Activated naive CD4-positive, alpha-beta T cell treated with anti-CD3 and anti-CD28 coated beads for 36 hours (primary cell): ENCODE measurements at places on chromosomes 7 and 10.
A peak's percentile ranks its signal among the peaks of the same experiment; 100 is the strongest.

DNA sequence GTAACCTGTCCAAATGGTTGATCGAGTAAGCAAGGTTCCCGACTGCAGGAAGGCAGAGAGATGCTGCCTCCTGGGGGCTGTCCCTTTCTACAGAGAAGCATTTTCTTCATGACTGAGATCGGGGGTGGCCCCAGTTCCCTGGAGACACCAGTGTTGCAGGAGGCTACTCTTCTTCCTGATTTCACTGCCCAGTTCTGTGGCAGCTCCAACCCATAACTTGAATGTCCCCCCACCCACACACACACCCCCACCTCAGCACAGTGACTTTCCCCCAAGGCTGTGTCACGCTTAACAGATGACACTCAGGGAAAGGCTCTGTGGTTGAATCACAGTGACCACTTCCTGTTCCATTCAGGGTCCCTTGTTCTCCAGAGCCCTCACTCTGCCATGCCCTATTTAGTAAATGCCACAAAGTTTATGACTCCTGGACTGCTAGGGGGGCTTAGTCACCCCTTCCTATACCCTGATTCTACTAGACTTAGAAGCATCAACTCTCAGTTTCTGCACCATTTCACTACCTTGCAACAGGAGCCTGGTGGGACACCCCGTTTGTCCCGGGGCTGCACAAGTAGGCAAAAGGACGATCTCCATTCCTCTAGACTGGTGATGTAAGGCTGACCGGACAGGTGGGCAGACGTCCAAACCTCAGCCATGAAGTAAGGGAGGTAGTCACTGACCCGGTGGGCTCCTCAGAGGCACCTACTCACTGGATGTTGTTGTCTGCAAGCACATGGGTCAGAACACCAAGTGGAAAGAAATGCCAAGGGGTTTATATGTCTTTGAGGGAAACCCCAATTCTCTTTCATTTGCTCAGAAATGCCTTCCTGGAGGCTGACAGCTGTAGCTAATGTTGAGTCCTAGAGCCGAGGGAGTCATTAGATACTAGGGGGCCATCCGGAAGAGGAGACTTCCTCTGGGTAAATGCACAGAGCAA lies 31.3 kb upstream of the SMC3 start:
- peak overlapping the region; percentile 54 for H3K27ac ChIP-seq
- H3K4me3 ChIP-seq = no peak overlapping the region
- H3K27me3 ChIP-seq = no peaks in the 10 kb centered on the region

DNA sequence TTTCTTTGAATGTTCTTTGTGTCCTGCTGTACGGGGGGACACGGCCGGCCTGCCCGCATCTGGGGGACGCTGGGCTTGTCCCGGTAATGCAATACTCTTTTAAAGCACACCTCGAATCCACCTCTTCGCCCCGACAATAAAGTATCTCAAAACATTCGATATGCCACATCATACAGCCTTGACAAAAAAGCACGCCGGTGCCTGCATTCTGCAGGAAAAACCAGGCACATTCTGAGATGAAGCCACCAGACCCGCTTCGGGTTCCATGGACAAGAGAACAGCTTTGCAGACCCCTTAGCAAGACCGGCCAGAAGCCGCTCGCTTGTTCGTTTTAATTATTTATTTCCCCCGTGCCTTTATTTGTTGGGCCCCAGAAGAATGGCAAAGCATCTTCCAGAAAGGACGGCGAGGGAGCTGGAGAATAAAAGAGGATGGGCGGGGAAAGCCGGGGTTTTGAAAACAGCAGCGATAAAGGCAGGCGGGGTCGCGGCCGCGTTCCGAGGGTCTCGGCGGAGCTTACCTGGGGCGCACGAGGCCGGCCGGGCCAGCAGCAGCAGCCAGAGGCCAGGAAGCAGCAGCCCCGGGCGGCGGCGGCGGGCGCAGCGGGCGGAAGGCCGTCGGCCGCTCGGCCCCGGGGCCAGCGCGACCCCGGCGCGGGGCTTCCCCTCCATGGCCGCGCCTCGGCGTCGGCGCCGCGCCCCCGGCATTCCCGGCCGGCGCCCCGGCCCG lies 462 bp downstream of the KIAA1549 start:
- peaks cover 36% of the 10 kb centered on the region for H3K27me3 ChIP-seq
- H3K27ac ChIP-seq = no peak overlapping the region
- H3K4me1 ChIP-seq = peaks cover 8% of the 10 kb centered on the region
- no peaks in the 10 kb centered on the region for H3K36me3 ChIP-seq
- H3K4me3 ChIP-seq = peak overlapping the region; percentile 80
- DNase-seq = peak; percentile 7

DNA sequence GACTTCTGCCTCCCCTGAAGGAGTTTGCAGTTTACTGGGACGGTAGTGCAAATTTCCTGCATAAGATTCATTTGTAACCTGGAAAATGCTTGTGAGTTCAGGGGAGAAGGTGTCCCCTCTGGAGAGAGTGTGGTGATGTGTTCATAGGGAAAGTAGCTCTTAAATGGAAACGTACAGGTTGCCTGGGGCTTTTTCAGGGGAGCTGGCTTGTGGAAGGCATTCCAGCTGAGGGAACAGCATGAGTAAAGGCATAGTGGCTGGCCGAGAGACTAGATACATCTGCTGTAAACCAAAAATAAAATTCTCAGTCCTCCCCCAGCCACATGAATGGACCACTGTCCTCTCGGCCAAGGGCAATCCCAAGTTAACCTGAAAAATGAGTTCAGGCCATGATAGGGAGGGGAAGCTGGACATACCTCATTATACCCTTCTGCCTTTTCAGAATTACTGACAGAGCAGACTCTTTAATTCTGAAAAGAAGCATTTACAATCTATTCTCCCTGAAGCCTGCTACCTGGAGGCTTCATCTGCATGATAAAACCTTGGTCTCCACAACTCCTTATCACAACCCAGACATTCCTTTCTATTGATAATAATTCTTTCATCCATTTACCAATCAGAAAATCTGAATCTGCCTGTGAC lies 123.7 kb downstream of the GALNT17 start:
- H3K4me1 ChIP-seq = no peaks in the 10 kb centered on the region
- no peaks in the 10 kb centered on the region for H3K27me3 ChIP-seq
- DNase-seq = no peak

GRCh38 chr7:20236790-20237189 lies 19.6 kb upstream of the MACC1 start:
- no peak overlapping the region for H3K27ac ChIP-seq
- DNase-seq = no peak
- H3K36me3 ChIP-seq = no peaks in the 10 kb centered on the region
- no peak overlapping the region for H3K4me3 ChIP-seq

DNA sequence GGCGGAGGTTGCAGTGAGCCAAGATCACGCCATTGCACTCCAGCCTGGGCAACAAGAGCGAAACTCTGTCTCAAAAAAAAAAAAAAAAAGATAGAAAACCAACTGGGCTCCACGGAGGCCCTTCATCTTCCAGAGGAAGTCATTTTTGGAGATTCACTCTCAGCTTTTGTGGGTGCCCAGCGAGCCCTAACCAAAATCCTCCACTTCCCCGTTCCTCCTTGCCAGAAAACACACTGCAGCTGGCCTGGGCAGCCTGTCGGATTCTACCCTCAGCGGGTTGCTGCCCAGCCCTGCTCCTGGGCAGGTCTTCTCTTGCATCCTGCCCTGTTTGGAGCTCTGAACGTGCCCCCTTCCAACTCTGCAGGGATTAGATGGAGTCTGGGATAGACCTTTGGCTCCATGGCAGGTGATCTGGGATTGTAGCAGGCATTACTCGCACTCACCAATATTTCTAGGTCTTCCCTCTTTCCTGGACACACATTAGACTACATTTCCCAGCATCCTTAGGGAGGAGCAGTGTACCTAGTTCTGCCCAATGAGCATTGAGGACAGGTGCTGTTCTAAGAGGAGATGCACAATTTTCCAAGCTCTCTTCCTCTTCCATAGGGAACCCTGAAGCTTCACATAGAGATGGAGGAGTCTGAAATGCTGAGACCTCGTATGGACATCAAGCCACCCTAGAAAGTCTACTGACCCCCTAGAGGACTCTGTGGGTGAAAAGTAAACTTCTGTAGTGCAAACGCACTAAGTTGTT lies 4.6 kb downstream of the GRID2IP start:
- H3K36me3 ChIP-seq = no peaks in the 10 kb centered on the region
- no peak for DNase-seq
- H3K4me1 ChIP-seq = peaks cover 12% of the 10 kb centered on the region
- H3K4me3 ChIP-seq = no peak overlapping the region
- H3K27ac ChIP-seq = no peak overlapping the region
- H3K27me3 ChIP-seq = no peaks in the 10 kb centered on the region

DNA sequence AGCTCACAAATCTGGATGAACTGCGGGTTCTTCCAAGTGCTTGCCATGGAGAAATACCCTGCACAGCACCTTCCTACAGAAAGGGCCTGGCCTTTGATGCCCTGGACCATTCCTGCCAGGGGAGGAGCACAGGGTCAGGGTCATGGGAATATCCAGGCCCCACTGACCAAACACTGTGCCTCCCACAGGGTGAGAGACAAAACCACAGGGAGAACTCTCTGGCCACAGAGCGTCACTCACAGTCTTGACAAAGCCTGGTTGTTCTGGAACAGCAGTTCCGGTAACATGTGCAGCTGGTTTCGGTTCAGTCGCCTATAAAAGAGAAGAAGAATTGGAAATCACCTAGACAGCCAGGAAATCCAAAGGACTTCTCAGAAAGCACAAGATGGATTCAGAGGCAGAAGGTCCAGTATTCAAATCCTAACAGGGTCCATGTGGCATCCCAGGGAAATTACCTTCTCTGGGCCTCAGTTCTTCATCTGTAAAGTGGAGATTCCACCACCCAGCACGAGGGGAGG lies 28.1 kb downstream of the SLIT1 start:
- no peak overlapping the region for H3K4me3 ChIP-seq
- H3K27ac ChIP-seq = no peak overlapping the region

- H3K27me3 ChIP-seq = no peaks in the 10 kb centered on the region
- DNase-seq = no peak
- no peak overlapping the region for H3K27ac ChIP-seq
- peaks cover 26% of the 10 kb centered on the region for H3K36me3 ChIP-seq
- no peak overlapping the region for H3K4me3 ChIP-seq
- H3K4me1 ChIP-seq = peaks cover 2% of the 10 kb centered on the region
Observed at GRCh38 chr7:56079450-56080185, 13.1 kb downstream of the PHKG1 start.

DNA sequence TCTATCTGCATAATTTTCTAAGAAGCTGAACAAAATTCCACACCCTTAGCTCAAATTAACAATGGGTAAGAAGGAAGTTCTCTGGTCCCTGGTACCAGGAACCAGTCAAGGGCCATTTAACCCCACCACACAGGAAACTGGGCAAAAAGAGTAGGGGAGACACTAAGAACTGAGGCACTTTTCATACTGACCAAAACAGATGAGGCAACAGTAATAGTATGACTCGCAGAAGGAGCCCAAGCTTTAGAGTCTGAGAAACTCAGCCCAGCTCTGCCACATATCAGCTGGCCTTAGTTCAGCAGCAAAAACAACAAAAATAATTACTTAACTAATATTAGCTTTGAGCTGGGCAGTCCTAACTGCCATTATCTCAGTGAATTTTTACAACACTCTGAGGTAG lies 221.2 kb downstream of the FAM107B start:
- DNase-seq = no peak
- H3K27me3 ChIP-seq = no peaks in the 10 kb centered on the region
- H3K27ac ChIP-seq = peak overlapping the region; percentile 43
- H3K4me1 ChIP-seq = peaks cover 89% of the 10 kb centered on the region
- peaks cover 32% of the 10 kb centered on the region for H3K36me3 ChIP-seq
- no peak overlapping the region for H3K4me3 ChIP-seq

DNA sequence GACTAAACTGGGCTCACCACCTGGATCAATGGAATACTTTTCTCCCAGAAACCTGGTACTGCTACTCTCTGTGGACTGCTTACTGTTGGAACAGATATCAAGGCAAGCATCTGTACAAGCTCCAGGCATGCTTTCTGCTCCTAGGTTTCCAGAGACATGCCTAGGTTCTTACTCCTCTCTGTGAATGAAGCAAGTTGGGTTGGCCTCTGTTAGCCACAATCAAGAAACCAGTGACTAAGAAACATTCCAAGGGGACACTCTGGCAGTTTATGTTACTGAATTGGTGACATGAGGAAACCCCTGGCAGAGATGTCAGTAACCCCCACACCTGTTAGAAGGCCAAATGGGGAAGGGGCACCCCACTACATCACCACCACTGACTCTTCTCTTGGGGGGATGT lies 121.9 kb downstream of the GFRA1 start:
- H3K4me3 ChIP-seq = no peak overlapping the region
- DNase-seq = no peak
- H3K27me3 ChIP-seq = peaks cover 2% of the 10 kb centered on the region
- no peaks in the 10 kb centered on the region for H3K36me3 ChIP-seq
- no peak overlapping the region for H3K27ac ChIP-seq

DNA sequence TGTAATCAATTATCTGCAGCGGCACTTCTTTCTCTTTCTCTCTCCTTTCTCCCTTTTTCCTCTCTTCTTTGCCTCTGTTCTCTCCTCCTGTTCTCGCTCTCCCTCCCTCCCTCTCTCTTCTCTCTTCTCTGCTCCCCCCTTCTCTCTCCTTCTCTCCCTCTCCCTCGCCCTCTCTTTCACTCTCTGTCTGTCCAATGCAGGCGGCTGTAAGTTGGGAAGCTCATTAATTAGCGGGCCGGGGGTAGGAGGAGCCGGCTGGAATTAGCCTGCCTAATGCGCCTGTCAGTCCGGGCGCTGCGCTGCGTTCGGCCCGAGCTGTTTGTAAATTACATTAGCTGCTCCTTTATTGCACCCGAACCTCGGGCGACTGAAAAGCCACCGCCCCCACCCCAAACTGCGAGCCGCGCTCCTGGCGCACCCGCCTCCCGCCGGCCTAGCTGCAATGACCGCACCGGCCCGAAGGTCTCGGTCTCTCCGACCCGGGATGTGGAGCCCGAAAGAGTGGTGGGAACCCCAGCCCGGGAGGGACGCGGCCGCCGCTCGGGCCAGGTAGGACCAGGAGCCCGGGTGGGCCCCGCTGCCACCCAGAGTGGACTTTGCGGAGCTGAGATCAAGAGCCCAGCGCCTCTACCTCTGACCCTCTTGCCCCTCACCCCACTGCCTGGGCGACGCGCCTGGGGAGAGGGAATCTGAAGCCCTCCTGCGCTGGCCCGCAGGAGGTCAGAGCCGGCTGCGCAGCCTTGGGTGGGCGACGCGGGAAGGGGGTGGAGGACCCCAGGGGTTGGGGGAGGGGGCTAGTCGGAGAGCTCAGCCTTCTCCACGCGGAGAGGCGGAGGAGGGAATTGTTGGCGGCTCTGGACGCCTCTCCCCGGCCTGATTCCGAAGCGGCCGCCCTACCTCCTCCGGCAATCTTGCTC lies at the start of gene LBX1:
LBX1 (minus strand) TSS at position 198 of the 917 bp plus-strand sequence. CDS start 648 bp downstream, outside the sequence.
- H3K27ac ChIP-seq = no peak within 1 kb of the TSS
- no peak for DNase-seq
- no peaks in the 10 kb centered on the region for H3K36me3 ChIP-seq
- peaks cover 71% of the 10 kb centered on the region for H3K27me3 ChIP-seq
- H3K4me1 ChIP-seq = peaks cover 33% of the 10 kb centered on the region
